ENCODE measurements at places on chromosomes 12 and 14. TPM values are rescaled to one million over a fixed set of nuclear protein-coding genes. Genes with fewer than 3 reads are reported as not detected.

LRCOL1 gene
- total RNA-seq = 1.8 TPM

TROAP gene
- 0.96 TPM for total RNA-seq

GRCh38 chr12:8031872-8032241, 659 bp upstream of the FOXJ2 start:
- H3K4me1 ChIP-seq = peaks cover 41% of the 10 kb centered on the region
- no peak for DNase-seq
- no peaks in the 10 kb centered on the region for H3K27me3 ChIP-seq
- H3K36me3 ChIP-seq = peaks cover 7% of the 10 kb centered on the region
- peak overlapping the region; percentile 77 for H3K4me3 ChIP-seq

DNA sequence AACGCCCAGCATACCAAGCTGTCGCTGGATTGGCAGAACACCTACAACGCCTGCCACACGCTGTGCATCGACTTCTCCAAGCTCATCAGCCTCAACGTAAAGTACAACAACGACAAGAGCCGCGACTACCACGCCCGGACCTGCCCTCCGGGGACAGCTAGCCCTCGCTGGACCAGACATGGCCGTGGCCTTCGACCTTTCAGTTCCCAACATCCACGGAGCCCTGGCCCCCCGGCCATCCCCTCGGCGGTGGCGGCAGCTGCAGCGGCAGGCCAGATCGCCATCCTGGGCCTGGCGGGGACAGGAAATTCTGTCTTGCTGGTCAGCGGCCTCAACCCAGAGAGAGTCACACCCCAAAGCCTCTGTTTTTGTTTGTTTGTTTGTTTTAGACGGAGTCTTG, 132.6 kb upstream of the FUT8 start:
- no peaks in the 10 kb centered on the region for H3K27me3 ChIP-seq
- DNase-seq = no peak
- H3K27ac ChIP-seq = no peak overlapping the region
- H3K36me3 ChIP-seq = no peaks in the 10 kb centered on the region
- peaks cover 14% of the 10 kb centered on the region for H3K4me1 ChIP-seq

DNA sequence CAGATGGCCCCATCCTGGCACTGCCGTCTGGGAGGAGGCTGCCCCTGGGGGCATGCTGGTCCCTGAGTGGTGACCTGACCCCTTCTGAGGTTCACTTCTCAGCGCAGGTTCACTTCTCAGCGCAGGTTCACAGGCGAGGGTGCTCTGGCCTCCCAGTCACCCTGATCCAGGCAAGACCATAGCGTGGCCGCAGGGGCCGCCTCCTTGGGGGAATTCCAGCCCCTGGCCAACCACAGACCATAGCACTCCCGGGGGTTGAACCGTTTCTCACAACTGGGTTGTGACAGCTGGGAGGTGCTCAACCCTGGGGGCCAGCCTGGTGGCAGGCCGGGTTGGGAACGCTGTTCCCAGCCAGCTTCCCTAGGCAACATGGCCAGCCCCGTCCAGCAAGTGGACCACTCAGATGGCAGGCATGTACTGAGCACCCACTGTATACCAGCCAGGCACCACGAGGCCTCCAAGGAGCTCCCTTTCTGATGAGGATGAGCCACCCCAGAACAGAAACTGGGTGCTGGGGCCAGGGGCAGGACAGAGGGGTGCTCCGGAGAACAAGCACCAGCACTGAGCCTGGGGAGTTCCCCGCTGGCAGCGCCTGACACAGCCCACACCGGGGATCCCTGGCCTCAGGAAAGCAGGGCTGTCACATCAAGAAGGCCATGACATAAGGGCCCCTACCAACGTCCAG, 28.3 kb upstream of the ZFP36L1 start:
- H3K27me3 ChIP-seq = no peaks in the 10 kb centered on the region
- no peak overlapping the region for H3K27ac ChIP-seq
- no peak for DNase-seq
- H3K4me1 ChIP-seq = peaks cover 13% of the 10 kb centered on the region
